ENCODE measurements at places on chromosomes 12 and 14. TPM values are rescaled to one million over a fixed set of nuclear protein-coding genes. Genes with fewer than 3 reads are reported as not detected.

- no peak for DNase-seq
Measured at GRCh38 chr12:87756111-87756510, 273.1 kb downstream of the C12orf50 start.

DNA sequence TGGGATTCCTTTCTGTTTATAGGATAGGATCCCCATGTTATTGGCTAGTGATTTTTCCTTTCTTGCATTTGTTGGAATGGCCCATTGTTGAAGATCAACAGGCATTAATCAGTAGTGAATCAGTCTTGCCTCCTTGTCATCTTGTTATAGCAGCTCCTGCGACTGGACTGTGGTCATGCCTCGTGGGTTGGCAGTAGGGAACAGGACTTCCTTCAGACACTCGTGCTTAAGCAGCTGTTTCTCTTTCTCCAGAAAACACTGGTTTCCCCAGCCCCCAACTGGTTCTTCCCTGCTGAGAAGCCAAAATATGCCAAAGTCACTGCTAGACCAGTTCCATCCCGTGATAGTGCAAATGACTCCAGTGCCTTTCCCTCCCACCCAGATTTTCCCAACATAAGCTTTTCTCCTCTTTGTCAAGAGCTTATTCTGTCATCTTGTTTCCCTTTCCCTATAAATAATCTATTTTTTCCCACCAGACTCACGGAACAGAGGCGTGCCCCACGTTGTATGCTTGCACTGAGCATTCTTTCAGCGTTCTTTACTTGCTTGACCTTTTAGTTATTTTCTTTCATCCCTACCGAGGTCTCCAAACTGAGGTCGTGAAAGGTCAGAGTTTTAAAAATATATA, 83.5 kb downstream of the SAMD4A start:
- peak; percentile 35 for DNase-seq

DNA sequence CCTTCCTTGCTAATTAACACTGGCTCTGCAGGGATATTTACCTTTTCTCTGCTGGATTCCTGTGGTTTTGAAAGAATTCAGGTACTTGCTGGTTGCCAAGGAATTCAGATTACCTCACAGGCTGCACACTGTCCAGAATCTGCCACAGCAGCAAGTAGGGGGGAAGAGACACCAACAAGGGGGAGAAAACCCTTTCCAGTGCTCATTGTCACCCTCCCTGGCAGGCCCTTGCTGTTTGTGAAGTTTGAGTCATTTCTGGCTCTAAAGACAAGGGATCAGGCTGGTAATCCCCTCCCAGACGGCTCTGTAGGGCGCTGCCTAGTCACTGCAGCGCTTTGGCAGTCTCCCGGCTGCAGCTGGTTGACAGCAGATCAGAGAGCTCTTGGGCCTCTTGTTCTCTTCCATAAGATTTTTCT, 50.8 kb downstream of the TTLL5 start:
- DNase-seq: peak; percentile 43

DNA sequence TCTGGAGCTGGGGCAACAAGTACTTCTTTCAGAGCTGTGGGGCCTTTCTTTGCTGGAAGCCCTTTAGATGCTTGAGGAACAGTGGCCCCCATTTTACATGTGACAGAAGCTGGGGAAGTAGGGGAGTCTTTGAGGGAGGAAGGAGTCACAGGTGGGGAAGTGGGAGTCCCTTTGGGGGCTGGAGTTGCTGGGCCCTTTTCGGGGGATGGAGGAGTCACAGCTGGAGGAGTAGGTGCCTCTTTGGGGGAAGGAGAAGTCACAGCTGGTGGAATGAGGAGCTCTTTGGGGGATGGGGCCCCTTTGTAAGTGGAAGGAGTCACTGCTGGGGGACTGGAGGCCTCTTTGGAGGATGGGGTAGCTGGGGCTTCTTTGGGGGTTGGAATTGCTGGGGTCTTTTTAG, 8.6 kb downstream of the NACA start:
- no peak for DNase-seq

DNA sequence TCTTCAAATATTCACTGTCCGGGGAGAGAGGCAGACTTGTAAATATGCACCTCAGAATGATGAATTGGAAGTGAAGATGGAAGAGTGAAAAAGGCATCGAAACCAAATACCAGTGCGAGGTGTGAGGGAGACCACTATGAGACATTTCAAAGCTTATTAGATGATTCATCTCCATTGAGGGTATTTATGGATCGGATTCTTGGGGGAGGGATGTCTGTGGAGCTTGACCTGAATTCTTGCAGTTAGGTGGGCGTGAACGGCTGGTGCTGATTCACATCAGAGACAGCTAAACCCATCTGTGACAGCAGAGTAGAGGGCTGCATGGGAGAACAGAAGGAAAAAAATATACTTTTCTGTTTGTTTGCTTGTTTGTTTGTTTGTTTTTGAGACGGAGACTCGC, 677.2 kb downstream of the AACS start:
- no peak for DNase-seq

DNA sequence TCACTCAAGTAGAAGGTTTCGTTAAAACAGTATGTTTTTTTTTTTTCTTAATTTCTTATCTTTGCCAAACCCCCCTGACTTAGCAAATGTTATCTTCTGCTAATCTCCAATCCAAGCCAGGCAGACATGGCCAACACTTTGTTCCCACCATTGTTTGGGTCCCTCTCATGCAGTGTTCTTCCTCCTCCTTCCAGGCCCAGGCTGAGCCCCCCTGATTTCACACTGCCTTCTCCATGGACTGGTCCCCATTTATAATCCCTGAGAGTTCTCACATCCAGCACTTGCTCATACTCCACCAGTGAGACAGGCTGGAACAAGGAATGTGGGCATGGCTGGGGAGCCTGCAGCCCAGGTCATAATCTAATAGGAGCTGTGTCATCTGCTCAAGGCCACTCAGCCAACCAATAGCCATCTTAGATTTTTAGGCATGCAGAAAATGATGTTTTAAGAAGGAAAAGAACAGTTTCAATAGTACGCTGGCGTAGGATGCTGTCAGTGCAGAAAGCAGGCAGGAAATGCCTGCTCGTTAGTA, 238.4 kb upstream of the CCDC196 start:
- no peak for DNase-seq

DNA sequence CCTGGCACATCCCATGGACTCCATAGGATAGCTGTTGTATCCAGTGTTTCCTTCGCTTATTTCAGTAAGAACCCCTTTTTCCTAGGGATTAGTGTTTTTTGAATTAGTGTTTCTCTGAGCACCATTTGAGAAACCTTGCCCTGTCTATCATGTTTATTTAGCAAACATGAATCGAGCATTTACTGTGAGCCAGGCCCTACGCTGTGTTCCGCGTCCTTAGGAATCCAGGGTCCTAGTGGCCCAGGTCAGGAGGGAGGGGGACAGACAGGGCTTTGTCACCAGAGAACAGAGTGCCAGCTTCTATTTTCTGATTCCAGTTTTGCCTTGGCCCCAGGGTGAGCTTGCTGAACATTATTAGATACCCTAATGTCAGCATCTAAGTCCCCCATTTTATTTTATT, 2.5 kb downstream of the TEAD4 start:
- DNase-seq: no peak

Gene NRL
- not detected for total RNA-seq
